ENCODE measurements at places on chromosomes 5 and 9. TPM values are rescaled to one million over a fixed set of nuclear protein-coding genes. Genes with fewer than 3 reads are reported as not detected.

GRCh38 chr5:74651710-74652109, 11.2 kb upstream of the ENC1 start:
- peak; percentile 99 for DNase-seq

DNA sequence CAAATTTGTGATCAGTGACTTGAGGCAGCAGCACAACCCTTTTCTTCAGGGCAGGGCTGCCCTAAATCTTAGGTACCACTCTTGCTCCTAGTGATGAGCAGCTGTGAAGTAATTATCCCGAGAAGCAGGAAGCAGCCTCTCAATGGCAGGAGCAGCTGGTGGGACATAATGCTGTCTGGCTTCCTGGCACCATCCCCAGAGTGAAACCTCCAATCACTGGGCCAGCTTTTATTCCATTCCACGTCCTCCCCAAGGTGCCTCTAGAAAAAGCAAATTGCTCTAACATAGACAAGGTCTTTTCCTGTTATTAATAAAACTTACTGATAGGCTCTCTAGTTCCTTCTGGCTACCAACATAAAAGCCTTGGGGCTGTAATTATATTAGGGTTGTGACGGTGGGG, 154.0 kb downstream of the FRMD3 start:
- DNase-seq, result no peak

DNA sequence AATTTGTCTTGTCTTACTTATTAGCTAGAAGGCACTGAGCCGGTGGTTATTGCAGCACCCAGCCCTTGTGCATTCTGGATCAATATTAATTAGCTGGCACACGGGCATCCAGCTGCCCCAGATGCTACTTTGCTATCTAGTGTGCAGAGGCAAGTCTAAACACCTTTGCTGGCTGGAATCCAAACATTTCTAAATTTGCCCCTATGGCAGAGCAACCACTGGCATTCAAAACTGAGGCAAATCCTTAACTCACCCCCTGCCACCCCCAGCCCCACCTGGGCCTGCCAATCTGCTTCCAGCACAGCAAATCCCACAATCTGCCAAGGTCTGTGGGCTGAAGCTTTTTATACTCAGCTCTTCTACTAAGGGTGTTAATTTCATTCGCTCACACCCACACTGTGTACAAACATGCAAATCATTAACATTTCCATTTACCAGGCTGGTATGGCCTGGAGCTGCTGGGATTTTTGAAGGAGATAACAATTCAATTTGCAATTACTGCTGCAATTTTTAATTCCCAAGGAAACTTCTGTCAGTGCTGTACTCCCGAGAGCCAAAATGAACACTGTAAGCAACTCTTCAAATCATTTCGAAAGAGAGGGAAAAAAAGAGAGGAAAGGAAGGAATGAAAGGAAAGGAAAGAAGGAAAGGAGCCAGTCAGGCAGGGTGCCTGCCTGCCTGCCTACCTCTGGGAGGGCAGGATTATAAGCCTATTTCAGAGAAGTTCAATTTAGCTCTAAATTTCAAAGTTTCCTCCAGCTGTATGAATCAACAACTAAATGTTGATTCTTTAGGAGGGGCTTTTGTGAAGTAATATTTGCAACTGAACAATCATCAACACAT, 35.5 kb downstream of the RAPGEF1 start:
- peak; percentile 65 for DNase-seq

DNA sequence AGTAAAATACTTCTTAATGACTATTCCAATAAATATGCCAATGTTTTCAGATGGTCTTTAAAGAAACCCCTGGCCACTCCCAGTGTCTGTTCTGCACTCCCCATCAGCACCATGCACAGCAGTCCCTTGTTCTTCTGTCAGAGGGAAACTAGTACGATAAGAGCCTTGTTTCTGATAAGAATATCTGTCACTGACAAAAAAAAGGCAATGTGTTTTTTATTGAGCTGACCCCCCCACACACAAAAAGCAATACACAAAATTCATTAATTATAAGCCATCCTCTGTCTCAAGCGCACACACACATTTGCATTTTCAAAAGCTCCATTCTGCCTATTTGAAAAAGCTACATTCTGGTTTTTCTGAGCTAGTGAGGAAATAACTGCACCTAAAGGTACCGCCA, 119.1 kb downstream of the ENC1 start:
- no peak for DNase-seq

DNA sequence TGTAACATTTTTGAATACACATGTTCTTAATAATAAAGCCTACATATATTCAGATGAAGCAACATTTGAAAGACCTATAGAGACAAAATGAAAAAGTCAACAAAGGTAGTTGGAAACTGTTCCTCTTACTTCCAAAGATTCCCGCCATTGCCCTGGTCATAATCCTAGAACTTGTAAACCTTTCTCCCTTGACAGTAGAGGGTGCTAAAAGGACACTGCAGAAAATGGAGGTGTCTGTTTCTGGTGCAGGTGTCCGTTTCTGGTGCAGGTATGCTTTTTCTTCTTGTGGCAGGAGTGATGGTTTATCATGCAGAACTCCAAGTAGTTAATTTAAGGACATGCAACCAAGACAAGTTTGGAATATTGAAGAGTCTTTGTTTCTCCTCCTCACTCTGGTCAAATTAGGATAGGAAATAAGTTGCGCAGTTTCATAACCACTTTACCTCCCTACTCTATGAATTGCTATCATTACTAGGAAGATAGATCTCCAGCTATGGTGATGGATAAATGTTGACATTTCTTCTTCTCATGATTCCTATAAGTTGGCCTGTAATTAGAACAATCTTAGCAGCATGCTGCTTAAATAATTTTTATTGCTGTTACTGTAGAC, 56.0 kb upstream of the FAM174A start:
- DNase-seq, result peak; percentile 55

- DNase-seq, result no peak
Observed at GRCh38 chr5:179802950-179803562, 3.6 kb downstream of the MGAT4B start.

DNA sequence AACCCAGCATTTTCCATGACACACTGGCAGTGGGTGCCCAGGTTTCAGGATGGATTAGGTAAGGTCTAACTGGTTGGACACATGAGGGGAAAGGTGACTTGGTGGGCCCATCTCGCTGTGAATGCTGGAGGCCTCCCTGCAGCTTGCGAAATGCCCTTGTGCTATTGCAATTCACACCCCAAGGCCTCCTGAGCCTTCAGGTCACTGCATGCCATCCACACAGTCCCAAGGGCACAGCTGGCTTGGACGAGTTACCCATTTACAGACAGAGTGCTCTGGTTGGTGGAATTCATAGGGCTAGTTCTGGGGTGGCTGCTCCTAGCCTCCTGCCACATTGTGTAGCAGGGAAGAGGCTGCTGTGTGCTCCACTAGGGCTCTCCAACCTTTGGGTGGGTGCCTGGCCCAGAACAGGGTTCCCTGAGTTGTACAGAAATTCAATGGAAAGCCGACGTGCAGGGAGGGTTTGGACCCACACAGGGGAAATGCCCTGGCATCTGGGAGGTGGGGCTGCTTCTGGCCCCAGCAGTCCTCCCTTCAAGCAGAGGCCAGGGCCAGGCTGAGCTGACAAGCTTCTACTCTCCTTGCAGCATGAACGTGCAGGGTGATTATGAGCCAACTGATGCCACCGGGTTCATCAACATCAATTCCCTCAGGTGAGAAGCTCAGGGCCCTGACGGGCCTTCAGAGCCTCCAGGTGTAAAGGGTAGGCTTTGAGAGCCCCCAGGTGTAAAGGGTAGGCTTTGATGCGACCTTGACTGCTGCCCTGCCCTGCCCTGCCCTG, 54.3 kb downstream of the ASS1 start:
- DNase-seq, result no peak

- peak; percentile 100 for DNase-seq
Observed at GRCh38 chr5:149485655-149486615, 65.3 kb downstream of the CSNK1A1 start.

DNA sequence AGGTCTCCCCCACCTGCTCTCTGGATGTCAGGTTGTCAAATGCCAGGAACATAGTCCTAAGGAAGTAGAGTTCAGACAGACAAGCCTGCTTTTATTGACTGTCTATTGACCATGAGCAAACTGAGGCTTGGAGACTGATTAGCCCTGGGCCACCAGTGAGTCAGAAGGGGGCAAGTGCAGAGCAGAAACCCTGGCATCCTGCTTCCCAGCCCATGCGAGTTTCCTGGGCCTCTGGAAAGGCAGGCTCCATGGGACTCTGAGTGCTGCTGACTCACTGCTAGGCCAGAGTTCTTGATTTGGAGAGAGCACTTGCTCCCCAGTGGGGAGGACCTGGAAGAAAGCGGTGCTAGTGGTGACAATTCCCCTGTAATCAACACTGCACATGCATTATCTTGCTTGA, 2.8 kb upstream of the HBEGF start:
- DNase-seq, result peak; percentile 90

GRCh38 chr5:179192891-179193470, 132.8 kb downstream of the ZNF354C start:
- DNase-seq, result no peak

DNA sequence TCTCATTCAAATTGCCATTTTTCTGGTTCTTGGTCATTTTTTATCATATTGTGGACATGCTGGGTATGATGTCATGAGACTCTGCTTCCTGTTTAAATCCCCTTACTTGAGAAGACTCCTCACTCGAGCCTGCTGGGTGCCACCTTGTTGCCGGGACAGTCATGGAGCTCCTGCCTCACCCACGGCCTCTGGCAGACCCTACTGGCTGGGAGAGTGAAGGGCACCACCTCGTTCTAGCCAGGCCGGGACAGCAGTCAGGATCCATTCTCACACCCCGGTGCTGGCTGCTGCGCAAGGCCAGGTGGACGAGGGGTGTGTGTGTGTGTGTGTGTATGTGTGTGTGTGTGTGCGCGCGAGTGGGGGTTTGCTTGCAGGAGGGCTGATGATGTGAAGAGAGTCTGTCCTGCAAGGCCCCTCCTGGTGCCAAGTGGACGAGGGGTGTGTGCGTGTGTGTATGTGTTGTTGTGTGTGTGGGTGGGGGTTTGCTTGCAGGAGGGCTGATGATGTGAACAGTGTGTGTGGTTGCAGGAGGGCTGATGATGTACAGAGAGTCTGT, 4.4 kb downstream of the CEP72 start:
- DNase-seq, result no peak

The GMCL2 gene
- not detected for total RNA-seq

The BAAT gene
- total RNA-seq, result 0.26 TPM

The HTR4 gene
- not detected for total RNA-seq

The FAM221B gene
- total RNA-seq, result not detected

The TMEM252 gene
- not detected for total RNA-seq

The MAMDC2 gene
- 0.53 TPM for total RNA-seq

The TRIM36 gene
- 0.77 TPM for total RNA-seq

The PCDHGB7 gene
- total RNA-seq, result 3.3 TPM

The PKN3 gene
- 2.1 TPM for total RNA-seq

All from bronchial epithelial cell (primary cell).